ENCODE measurements at places on chromosomes 11 and 22.

DNA sequence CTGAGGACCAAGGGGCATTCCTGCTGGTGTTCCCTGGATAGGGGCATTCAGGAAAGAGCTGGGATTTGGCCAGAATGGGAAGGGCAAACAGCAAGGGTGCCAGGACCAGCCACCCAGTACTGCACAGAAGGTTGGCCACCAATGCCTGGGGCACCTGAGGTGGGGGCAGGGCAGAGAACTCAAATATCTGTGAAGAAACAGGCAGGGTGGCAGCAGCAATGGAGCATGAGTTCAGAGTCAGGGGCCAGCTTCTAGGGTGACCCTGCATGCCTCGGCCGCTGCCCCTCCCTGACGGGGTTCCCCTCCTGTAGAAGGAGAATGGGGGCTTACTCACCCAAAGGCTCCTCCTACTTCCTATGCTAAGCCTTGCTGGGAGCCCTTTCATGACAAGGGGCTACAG lies 79.3 kb upstream of the SHANK2 start:
- no peak for DNase-seq

GRCh38 chr22:29798801-29799200 lies 31.6 kb downstream of the UQCR10 start:
- no peak for DNase-seq

DNA sequence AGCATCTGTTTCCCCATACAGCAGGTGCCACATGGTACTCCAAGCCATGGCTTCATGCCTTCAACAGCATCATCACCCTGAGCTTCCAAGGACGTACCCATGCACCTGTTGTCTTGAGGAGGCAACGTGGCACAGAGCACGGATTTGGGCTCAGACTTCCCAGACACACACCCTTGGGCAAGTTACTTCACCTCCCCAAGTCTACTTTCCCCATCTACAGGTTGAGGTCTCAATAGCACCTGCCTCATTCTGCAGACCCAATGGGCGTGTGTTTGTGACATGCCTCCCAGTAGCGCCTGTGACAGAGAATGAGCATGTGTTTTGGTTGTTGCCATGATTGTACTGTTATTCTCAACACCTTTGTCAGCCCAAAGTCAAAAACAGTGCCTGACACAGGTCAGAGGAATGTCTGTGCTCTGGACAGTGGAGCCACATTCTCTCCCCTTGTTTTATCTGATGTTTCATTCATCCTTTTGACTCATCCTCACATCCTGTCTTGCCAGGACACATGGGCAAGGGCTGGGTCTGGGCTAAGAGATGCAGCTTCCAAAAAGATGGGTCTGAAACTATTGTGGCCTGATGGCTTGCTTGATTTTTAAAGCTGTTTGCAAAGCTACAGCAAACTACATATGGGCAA lies 53.4 kb upstream of the CCND1 start:
- no peak for DNase-seq

DNA sequence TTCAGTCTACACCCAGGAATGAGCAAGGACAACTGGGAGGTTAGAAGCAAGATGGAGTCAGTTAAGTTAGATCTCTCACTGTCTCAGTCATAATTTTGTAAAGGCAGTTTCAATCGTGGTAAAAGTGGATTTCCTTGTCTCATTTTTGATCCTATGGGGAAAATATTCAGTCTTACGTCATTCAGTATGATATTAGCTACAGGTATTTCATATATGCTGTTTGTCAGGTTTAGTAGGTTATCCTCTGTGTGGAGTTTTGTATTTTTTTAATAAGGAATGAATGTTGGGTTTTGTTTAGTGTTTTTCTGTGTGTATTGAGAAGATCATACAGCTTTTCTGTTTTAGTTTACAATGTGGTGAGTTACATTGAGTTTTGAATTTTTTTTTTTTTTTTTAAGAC lies 11.8 kb downstream of the SPECC1L start:
- no peak for DNase-seq

DNA sequence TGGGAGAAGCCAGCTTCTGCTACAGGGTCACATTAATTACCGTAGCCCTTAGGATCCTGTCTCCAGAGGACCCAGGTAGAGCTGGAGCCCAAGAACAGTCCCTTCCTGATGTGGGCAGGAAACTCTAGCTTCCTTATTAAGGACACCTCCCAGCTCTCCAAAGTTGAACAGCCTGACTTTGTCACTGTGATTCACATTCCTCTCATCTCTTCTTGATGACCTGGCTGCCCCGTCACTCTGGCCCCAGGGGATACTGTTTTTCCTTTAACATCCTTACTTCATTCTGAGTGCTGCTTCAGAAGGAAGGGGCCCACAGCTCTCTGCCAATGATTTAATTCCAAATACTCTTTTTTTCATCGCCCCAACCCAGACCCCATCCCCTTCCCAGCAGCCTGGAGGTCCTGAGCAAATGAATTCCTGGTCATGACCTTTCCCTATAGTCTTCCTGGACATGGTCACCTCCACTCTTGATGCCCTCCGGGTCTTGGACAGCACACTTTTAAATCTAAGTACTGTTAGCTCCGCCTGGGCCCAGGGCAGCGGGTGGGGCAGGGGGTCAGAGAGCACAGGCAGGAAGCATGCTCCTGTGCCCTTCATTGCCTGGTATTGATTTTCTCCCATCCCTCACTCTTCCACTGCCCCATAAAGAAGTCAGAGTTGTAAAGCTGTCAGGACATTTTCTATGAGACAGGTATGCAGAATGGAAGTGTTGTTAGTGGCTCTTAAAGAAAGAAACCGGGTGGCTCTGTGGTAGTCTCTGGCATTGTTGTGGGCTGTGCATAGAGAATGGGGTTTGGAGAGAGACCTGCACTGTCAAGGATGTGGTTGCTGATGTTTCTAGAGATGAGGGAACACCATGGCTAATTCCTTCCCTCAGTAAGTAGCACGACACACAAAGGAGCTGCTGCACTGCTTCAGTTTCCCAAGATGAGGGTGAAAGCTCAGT lies 22.3 kb upstream of the SPON1 start:
- no peak for DNase-seq

DNA sequence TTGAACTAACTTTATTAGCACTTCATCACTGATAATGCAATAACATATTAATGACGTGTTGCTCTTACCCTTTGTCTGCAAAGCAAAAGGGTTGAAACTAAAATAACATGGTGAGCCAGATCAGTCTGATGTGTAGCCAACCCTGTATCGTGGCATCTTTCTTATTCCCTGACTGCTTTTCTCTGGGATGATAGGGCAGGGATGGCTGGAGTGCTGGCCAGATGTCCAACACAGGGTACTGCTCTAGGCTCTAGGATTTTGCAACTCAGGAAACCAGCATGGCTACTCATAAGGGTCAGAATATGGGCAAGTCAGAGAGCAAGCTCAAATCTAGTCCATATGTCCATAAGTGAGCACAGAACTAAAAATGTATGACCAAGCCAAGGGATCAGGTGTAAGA lies 129.1 kb downstream of the SLC17A6 start:
- no peak for DNase-seq

DNA sequence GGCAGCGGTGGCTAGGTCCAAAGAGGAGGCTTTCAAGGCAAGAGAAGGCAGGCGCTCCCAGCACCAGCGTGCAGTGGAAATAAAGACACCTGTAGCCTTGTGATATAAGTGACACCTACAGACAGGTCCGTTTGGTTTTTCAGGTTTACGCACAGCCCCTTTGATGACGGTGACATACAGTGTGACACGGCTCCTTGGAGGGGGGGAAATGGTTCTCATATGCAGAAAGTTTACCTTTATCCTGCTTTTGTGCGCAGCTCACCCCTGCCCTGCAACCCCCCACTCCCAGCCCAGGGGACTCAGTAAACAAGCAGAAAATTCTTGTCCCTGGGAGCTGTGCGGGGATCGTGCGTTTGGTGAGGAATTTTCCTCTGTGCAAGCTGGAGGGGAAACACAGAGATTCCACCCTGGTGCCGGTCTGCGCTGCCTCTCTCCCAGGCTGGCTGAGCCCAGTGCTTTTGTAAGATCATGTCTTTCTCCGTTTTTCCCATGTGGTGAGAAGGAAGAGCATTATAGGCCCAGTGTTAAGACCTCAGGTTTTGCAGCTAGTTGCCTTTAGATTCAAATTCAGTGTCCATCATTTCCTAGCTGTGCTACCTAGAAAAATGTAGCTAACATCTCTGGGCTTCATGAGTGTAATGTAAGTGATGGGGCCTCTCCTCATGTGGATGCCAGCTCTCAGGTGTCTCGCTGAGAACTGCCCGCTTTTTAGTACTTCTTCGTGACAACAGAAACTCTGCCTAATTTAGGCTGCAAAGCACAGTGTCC lies at the start of gene ELF5:
Gene ELF5 (minus strand): TSS at position 113 of the 768 bp plus-strand sequence. CDS start 8,045 bp downstream, outside the sequence.
- DNase-seq: no peak

DNA sequence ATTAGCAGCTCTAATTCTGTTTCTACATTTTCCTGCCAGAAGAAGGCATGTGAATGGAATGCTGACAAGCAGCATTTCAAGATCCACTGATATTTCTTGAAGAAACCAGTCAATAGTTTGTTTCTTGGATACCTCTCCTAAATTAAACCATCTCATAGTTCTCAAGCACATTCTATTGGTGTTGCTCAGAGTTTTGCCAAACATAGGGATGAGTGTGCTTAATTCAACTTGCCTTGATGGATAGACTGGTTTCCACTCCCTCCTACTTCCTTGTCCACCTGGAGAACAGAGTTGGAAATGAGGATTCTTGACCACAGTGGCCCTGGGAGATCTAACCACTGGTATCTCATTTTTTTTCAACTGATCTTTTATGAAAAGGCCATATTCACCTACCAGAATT lies 29.8 kb upstream of the DDX10 start:
- DNase-seq: no peak

- DNase-seq: no peak
These were observed 848.2 kb downstream of the BRD1 start for GRCh38 chr22:48979482-48979881.

- no peak for DNase-seq
These were observed 6.7 kb upstream of the SLC6A5 start for GRCh38 chr11:20592741-20593140.

DNA sequence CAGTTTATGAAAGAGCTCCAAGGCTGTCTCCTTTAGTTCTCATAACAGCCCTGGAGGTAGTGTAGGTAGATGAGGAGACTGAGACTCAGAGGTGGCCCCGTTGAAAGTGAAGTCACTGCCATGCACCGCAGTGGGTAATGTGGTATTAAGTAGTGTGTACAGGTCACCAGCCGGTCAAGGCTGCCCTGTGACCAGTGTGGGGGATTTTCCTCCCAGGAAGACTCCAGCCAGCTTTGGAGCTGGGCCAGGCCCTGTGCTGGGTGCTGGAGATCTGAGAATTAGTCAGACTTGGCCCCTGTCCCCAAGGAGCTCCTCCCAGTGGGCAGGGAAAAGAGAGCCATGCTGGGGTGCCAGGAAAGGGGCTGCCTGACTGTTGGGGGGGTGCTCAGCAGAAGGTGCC lies 5.3 kb downstream of the OMP start:
- DNase-seq: no peak

GRCh38 chr11:119445850-119446249 lies 22.9 kb upstream of the THY1 start:
- no peak for DNase-seq

GRCh38 chr22:46113910-46114517 lies 36.3 kb upstream of the PPARA start:
- no peak for DNase-seq

DNA sequence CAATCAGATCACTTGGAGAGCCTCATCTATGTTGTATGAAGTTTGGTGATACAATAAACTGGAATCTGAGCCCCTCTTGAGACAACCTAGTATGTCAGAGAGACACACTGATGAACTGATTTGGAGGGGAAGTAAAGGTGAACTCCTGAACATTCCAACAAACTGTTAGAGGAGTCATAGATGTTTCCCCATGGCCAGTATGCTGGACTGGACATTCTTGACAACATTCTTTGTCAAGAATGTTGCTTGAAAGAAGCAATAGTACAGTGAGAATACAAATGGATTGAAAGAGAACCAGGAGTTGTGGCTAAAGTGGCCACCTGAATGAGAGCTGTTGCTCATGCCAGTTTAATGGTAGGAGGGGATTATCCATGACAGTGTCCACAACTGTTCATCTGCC lies 588.1 kb downstream of the NELL1 start:
- no peak for DNase-seq

- DNase-seq: no peak
These were observed 20.2 kb upstream of the SEPTIN5 start for GRCh38 chr22:19693981-19694670.

DNA sequence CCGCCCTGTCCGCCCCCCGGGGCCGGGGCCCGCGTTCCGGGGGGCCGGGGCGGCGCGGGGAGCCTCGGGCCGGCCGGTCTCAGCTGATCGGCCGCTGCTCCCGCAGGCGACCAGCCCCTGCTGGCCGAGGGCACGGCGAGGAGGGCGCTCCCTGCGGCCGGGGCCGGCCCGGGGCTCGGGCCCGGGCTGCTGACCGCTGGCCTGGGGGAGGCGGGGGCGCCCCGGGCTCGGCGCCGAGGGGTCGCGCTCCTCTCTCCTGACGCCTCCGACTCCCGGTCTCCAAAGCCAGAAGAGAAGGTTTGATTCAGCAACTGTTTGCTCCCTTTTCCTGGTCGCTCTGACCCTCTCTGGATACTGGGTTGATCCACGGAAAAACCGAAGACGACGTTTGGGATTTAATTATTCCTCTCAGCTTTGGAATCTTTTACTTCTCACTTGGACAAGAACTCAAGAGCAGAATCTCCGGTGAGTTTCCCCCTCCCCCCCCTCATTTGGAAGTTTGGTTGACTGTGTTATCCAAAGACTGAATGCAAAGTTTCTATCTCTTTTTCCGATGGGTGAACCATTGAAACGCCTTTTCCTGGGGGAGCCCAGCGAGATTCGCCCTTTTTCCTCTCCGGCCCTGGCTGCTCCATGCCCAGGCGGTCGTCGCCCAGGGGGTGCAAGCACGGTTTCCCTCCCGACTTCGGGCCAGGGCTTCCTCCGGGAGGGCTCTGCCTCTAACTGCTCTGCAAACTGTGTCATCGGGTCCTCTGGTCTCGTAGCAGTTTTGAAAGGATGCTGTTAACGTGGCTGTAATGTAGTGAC lies 725 bp downstream of the KDM2A start:
- DNase-seq: no peak

- no peak for DNase-seq
These were observed 71.1 kb upstream of the WNT7B start for GRCh38 chr22:46047841-46048595.

GRCh38 chr22:49725516-49725915 lies 102.2 kb downstream of the BRD1 start:
- DNase-seq: no peak

- no peak for DNase-seq
These were observed 81.3 kb downstream of the PHF21A start for GRCh38 chr11:46039990-46040389.

DNA sequence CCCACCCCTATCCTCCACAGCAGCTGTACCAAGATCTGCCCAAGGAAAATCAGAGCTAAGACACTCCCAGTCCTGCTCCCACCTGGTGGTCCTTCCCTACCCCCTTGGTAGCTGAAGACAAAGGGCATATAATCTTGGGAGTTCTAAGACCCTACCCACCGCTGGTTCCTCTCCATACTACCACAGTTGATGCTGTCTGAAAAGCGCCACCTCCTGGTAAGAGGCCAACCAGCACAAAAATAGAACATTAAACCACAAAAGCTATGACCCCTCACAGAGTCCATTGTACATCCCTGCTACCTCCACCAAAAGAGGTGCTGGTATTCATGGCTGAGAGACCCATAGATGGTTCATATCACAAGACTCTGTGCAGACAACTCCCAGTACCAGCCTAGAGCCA lies 161.5 kb upstream of the ARHGAP42 start:
- no peak for DNase-seq

- no peak for DNase-seq
These were observed 5.3 kb upstream of the CDC42BPG start for GRCh38 chr11:64849598-64850356.
